Stimulated activated CD4-positive, alpha-beta T cell treated with anti-CD3 and anti-CD28 coated beads, Interleukin-1b, Interleukin-23, amount 100 ng/mL, for 1 hour (primary cell): ENCODE measurements at places on chromosomes 1 and 21.

GRCh38 chr1:229241390-229241789, 29.5 kb upstream of the RAB4A start:
- no peak for DNase-seq

DNA sequence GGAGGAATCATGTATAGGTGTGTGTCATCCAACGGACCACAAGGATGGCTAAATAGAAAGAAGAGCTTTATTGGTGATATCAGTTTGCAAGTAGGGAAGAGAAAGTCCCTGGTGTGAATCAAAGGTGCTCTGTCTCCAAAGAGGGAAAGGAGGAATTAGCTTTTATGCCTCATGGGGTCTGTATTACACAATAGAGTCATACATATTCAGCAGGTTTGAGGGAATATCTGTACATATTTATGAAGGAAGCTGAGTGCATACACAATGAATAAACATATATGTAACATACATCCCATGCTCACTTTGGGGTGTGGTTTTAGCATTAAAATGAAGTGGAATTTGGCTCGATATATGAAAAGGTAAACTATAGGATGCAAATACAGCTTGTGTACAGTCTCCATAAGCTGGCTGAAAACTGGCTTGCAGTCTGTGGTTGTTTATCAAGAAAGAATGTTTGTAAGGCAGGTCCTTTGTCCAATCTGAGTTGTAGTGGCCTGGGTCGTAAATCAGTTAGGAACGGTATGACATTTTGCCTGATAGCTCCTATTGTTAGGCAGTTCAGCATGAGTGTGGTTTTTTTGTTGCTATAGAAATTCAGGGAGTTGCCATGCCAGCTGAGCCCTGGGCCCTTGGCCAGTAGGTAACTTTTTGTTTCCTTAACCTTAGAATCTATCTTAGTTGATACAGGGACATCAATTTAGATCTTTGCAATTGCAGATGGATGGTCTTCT, 198.0 kb upstream of the ZP4 start:
- no peak for DNase-seq

DNA sequence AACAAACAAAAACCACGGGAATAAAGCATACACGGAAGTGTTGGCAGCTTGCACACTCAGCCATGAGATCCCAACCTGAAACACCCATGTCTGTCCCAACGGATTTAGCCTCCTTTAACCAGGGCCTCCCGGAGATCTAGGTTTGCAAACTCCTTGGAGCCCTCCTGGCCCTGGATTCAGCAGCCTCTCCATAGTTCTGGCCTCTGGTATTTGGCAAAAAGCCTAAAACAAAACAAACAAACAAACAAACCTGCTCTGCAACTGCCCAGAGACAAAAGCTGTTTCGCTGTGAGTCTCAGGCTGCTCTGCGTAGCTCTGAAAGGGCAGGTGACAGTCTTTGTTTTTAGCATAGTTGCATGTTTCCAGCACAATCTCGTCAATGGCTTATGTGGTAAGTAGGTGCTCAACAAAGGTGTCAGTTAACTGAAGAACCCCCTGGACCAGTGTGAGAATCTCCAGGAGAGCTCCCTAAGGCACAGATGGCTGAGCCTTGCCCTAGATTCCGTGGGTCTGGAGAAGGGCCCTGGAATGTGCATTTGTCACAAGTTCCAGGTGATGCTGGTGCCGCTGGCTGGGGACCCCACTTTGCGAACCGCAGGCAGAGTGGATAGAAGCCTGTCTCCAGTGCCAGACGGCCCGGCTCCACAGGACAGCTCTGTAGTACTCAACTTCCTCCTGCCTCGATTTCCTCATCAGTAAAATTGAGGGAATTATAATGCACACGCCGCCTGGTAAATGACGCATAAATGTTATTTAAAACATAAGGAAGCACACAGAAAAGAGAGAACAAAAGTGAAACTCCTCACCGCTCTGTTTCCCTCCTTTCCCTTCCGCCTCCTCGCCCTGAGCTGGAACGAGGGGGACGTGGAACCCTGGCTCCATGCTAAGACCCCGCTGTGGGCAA, 86.2 kb downstream of the RIPK4 start:
- DNase-seq = no peak

DNA sequence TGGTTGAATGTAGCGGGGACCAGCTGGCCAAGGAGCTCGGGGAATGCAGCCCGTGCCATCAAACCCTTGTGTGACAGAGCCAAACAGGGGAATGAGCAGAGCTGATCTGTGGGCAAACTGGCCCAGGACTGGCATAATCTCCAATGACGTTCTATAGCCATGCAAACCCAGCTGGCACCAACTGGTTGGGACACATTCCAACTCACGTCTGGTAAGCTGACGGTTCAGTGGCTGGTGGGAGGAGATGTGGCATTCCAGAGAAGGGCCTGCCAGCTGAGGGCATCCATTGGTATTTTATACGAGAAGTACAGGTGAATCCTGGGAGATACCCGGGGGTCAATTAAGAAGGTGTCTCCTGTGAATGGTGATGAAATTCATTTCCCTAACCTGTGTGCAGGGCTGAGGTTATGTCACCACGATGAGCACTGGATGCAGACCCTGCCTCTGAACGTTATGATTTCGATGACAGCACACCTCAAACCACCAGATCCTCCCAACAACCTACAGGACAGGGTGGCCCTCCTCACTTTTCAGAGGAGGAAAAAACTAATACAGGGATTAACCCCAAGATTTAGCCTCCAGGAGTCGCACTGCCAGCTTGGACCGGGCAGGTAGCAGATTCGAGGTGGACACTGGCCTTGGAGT, 39.0 kb upstream of the RUNX3 start:
- no peak for DNase-seq

- no peak for DNase-seq
Observed at GRCh38 chr1:219465212-219466093, 147.5 kb downstream of the ZC3H11B start.

DNA sequence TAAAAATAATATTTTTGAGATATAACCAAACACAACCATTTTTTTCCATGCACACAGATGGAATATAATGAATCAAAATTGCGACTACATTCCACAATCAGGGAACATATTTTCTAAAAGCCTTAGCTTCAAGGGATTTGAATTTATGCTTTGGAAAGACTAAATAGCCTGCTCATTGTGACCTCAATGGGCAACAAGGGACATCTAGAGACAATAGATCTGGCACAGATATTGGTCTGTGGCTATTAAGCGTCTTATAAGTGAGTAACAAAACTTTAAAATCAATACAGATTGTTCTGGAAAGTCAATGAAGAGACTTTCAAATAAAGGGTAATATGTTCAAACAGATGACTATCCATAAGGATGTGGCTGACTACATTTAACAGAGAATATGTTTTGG, 660.6 kb upstream of the ADGRL4 start:
- no peak for DNase-seq

- DNase-seq = peak; percentile 63
Observed at GRCh38 chr1:35451125-35451528, 106.1 kb downstream of the KIAA0319L start.

DNA sequence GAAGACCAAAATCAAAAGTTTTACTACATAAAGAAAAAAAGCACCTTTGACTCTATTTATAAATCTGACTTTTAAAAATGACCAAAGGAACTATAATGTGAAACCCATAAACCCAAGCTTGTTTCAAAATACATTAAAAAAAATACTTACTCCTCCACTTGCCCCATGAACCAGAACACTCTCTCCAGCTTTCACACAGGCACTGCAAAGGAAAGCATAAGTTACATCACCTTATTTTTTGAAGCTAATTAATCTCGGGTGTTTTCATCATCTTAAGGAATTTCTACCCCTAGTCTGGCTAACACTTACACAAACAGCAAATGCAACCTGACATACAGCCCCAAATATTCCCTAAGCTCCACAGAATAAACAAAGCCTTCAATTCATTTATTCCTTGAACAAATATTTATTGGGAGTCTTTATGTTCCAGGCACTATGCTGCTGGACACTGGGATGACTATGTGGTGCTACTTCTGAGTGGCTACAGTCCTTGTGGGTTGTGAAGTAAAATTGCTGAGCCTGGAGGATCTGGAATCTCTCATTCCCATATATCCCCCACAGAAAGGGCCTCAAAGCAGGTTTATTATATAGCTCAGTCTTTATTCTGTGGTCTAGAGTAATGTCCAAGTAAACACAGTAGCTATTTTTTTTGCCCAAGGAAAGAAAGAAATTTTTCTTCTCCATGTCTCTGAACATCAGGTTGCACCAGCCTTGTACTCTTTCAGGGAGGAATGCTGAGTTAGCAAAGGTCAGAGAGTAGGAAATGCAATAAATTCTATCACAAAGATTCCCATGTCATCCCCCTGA, 18.2 kb downstream of the CRYZ start:
- no peak for DNase-seq

GRCh38 chr1:65458730-65459396, 38.4 kb downstream of the LEPR start:
- DNase-seq = no peak

DNA sequence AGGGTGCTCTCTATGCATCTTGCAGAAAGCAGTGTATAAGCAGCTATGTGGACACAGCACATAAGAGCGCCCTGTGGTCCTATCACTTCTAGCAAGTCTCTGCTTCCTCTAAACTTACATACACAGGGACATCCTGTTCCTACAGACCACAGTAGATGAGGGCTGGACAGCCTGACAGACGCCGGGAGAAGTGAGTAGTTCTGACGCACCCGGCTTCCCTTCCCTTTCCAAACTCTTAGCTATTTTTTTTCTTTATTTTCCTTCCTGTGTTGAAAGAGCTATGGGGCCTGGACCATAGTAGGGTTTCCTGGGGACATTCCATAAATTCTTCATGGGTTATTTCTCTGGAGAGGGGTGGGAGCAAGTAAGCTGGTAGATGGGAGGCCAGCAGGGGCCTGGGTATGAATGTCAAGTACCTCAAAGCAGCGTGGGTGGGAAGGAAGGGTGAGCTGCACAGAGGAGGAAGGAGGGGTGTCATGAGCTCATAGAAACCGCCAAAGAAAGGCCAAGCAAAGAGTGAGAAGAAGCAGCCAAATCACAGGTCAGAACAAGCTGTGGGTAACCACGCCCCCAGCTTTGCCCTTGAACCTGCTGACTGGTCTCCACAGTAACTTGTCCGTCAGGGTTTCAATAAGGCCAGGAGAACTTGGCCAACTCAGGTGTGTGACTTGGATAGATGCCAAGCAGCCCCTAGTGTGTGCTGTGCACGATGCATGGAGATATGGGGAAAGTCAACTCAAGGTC, 36.6 kb downstream of the PLXNA2 start:
- no peak for DNase-seq
